CD4-positive, alpha-beta T cell treated with Interleukin-10 for 1 hour (primary cell): ENCODE measurements at places on chromosomes 5 and 9.

DNA sequence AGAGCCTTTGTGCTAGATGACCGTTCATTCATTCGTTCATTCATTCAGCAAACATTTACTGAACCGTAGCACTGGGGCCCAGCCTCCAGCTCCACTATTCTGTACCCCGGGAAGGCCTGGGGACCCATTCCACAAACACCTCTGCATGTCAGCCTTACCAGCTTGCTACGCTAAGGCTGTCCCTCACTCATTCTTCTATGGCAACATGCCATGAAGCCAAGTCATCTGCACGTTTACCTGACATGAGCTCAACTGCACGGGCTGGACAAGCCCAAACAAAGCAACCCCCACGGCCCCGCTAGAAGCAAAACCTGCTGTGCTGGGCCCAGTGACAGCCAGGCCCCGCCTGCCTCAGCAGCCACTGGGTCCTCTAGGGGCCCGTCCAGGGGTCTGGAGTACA lies 6.0 kb downstream of the CEL start:
- no peak for DNase-seq

- no peak for DNase-seq
Measured at GRCh38 chr9:26375448-26375847, 517.2 kb downstream of the CAAP1 start.

DNA sequence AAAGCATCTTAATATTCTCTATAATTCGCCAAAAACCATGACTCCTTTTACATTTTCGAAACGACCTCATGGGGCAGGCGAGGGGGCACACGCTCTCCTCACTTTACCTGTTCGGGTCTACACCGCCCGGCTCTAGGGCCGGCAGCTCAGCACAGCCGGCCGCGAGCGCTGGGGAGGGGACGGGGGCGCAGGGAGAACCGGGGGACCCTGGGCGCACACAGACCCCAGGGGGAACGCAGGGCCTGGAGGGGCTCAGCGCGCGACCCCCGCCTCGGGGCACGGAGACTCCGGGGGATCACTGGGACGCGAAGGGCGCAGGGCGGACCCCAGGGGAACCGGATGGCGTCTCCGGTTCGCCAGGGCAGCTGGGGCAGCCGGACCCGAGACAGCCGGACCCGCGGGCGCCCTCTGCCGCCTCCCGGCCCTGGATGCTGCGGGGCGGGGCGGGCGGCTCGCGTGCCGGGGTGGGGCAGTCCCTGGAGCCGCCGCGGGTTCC lies at the start of gene AHRR:
AHRR (plus strand) TSS at position 485 of the 496 bp plus-strand sequence. CDS start 22,189 bp downstream, outside the sequence.
- DNase-seq, result peak; percentile 21

DNA sequence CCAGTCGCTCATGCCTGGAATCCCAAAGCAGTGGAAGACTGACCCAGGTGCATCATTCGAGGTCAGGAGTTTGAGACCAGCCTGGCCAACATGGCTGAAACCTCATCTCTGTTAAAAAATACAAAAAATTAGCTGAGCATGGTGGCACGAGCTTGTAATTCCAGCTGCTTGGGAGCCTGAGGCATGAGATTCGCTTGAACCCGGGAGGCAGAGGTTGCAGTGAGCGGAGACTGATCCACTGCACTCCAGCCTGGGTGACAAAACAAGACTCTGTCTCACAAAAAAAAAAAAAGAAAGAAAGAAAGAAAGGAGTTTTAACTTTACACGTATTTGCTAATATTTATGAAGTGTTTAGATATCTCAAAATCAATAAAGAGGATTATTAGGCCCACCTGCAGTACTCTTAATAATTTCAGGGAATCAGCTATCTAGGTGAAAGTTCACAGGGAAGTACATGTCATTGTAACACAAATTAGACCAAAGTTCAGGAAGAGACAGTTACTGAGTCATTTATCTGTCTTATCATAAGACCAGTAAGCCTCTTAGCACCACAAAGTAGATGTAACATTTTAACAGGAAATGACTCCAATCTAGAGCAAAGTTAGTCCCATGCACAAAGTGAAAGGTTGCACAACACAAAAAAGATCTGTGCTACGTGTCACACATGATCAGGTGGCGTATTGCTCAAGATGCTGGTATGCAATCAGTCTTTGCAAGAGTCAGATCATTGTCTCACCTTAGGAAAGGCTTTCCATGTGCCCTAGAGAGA lies 34.1 kb upstream of the PLIN2 start:
- peak; percentile 69 for DNase-seq

GRCh38 chr5:179806250-179807048 lies at the start of gene MGAT4B:
Gene MGAT4B (minus strand): TSS chr5:179806866. CDS start chr5:179806583, 283 bp downstream.
- peak; percentile 71 for DNase-seq

- no peak for DNase-seq
Measured at GRCh38 chr5:181127907-181128626, 2.9 kb downstream of the OR2V1 start.

GRCh38 chr5:81400375-81400774 lies 6.4 kb upstream of the ACOT12 start:
- DNase-seq, result no peak

DNA sequence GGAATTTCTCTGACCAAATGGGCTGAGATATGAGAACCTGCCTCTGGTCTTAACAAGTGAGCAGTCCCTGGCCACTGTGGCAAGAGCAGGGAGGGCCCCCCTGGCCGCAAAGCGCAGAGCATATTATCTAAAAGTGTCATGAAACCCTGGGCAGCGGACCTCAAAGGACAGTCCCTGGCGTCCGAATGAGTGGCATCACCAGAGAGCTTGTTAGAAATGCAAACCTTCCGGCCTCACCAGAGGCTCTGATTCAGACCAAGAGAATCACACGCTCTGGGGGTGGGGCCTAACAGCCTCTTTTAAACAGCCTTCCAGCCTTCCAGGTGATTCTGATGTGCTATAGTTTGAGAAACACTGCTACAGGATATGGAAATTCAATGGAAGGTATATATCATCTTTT lies 10.9 kb downstream of the PTPN3 start:
- no peak for DNase-seq

GRCh38 chr5:89071101-89071940 lies 188.3 kb upstream of the MEF2C start:
- no peak for DNase-seq

DNA sequence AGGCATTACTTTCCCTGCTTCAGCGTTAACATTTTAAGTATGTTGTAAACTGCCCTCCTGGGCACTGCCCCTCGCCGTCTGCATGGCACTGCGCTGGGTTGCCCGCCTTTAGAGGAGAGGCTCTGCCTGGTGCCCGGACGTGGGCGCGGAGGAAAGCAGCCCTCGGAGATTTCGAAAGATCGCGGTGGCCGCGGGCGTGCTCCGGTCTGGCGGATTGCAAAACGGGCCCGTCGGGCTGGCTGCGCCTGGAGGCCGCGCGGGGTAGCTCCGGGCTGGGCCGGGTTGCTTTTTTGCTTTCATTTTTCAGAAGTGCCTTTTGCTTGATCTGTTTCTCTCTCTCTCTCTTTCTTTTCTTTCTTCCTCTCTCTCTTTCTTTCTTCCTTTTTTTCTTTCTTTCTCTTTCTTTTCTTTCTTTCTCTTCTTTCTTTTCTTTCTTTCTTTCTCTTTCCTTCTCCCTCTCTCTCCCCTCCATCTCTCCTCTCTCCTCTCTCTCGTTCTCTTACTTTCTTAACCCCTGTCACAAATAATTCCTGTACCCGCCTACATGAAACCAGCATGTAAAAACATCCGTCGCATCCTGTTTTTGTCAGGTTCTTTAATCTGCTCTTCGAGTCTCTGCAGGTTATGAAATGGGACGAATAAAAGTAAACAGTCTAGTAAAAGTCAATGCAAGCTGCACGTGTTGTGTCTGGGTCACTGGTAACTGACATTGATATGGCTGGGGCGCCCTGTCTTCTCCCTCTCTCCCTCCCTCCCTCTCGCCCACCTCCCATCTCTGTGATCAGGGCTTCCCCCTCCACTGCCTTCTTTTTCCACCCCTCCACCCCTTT lies 1.7 kb downstream of the FST start:
- peak; percentile 56 for DNase-seq

GRCh38 chr5:1961304-1961946 lies 78.7 kb upstream of the IRX4 start:
- no peak for DNase-seq

DNA sequence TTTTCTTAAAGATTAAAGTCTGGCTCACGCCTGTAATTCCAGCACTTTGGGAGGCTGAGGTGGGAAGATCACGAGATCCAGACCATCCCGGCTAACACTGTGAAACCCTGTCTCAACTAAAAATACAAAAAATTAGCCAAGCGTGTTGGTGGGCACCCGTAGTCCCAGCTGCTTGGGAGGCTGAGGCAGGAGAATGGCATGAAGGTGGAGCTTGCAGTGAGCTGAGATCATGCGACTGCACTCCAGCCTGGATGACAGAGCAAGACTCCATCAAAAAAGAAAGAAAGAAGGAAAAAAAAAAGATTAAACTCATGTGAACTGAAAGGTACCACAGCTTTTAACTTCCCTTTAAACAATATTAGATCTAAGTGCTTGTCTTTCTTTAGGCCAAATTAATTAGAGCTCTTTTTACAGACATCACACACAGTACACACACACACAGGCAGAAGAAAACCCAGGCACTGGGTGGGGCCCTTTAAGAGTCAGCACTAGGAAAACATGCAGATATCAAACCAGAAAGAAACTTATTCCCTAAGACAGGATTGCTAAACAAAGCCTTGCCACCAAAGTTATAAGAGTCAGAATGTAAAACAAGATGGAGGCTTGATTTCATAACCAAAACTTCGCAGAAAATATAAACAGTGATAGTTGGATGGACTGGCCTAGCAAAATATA lies 29.3 kb upstream of the UHRF2 start:
- no peak for DNase-seq
